ENCODE measurements at places on chromosomes 4 and X.

DNA sequence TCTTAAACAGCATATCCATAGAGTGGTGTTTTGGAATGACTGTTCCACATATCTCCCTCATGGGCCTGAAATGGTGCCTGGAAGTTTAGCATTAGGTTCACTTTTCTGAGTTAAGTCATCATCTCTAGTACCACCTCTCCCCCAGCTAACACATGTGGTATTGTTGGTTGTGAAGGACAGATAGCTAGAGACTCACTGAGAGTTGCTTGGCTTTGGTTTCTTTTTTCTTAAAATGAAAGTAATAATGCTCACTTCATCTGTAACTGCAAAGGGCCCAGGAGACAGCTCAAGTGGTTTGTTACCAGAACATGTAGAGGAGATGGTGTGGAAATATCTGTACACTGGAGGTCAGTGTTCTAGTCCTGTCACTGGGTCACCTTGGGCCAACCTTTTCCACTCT is 90.9 kb downstream of the EFNB1 start:
- no peak for DNase-seq

- DNase-seq, result no peak
Measured at GRCh38 chr4:95761426-95761825, 78.5 kb upstream of the PDHA2 start.

GRCh38 chrX:67328476-67328875 is 215.3 kb upstream of the AR start:
- DNase-seq, result no peak

DNA sequence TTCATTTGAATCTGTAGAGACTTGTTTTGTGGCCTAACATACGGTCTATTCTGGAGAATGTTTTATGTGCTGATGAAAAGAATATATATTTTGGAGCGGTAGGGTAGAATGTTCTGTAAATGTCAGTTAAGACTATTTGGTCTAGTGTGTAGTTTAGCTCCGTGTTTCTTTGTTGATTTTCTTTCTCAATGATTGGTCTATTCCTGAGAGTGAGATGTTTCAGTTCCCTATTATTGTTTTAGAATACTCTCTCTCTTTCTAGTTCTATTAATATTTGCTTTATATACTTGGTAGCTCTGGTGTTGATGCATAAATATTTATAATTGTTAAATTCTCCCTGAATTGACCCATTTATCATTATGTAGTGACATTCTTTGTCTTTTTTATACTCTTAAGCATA is 236.5 kb downstream of the GLUD2 start:
- no peak for DNase-seq

DNA sequence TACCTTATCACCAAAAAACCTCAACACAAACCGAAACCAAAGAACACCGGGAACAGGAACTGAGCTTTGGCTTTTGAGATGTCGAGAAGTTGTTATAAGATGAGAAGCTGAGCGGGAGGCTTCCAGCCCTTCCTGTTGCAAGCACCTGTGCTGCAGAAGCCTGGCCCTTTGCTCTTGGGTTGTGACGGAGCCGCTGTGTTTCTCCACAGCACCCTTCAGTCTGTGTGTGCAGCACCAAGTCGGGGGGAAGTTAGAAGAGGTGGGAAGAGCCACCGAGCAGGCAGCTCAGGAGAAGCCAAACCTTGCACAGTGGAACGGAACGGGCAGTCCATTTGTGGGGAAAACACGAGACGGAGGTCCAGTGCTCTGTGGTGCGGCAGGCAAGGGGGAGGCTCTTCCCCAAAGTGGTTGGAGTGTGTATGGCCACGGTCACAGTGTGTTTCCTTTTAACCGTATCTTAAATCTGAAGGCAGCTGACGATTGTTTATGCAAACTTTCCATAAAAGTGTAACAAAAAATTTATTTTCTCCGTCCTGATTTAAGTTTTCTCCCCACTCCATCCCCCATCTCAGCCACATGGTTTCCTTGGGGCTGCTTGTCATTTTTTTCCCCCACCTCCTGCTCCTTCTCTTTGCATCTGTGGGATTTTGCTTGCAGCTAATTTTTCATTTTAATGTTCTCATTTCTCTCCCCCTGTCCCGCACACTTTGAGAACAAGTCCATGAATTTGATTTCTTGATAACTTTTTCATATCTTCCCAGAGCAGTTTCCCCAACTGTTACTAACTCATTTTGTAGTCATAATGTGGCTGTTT is 123.7 kb downstream of the STOX2 start:
- DNase-seq, result no peak

DNA sequence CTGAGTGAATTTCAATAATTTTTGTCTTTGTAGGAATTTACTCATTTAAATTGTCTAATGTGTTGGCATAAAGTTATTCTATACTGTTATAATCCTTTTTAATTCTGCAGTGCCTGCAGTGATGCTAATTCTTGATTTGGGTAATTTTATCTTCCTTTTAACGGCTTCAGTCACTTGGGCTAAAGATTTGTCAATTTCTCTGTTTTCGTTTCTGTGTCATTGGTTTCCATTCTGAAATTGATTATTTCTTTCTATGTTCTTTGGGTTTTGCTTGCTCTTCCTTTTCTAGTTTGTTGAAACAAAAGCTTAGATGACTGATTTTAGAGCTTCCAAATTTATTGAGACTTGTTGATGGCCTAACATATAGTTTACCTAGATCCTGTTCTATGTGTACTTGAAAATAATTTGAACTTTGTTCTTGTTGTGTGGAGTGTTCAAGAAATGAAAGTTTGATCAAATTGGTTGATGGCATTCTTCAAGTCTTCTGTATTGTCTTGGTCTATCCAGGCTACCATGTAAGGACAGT is 89.4 kb downstream of the TNIP2 start:
- DNase-seq, result no peak

GRCh38 chrX:136647677-136648360 is at the start of gene CD40LG:
Gene CD40LG (plus strand): TSS chrX:136648158. CDS start chrX:136648249, 91 bp downstream.
- no peak for DNase-seq

GRCh38 chrX:48939524-48940228 is 17.7 kb downstream of the OTUD5 start:
- no peak for DNase-seq

GRCh38 chrX:109481986-109482385 is at the start of gene GUCY2F:
Gene GUCY2F (minus strand): TSS chrX:109482086. CDS start chrX:109475936, 6,150 bp downstream.
- no peak for DNase-seq

- no peak for DNase-seq
Measured at GRCh38 chr4:155032521-155033229, 175.8 kb upstream of the NPY2R start.

DNA sequence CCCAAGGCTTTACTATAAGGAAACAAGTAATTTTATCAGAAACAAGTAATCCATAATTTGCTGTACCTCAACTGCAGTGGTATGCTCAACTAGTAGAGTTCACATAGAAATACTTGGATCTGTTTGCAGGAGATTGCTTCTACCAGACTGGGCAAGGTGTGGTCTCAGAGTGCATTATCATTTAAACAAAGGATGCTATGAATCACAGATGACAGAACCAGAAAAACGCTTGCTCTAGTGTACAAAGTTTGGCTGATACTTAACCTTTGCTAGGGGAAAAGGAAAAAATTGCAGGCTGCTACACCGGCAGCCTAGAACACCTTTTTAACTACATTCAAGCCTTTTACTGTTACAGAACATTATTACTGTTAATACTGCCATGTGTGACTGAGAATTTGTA is 97.1 kb downstream of the ENOX2 start:
- no peak for DNase-seq

DNA sequence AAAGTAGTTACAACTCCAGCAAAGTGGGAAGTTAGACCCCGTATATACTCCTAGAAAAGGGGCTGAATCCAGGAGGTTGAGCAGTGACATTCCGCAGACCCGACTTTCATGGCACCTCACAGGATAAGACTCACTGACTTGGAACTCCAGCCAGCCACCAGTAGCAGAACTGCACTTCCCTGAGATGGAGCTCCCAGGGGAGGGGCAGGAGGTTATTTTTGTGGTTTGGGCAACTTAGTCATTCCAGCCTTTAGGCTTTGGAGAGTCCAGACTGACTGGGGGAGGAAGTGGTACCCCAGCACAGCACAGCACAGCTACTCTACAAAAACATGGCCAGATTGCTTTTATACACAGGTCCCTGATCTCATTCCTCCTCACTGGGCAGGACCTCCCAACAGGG is 319.1 kb downstream of the PCDH19 start:
- DNase-seq, result no peak

- no peak for DNase-seq
Measured at GRCh38 chr4:112852601-112853000, 196.9 kb upstream of the ANK2 start.

- no peak for DNase-seq
Measured at GRCh38 chr4:4248885-4249203, 821 bp upstream of the TMEM128 start.

DNA sequence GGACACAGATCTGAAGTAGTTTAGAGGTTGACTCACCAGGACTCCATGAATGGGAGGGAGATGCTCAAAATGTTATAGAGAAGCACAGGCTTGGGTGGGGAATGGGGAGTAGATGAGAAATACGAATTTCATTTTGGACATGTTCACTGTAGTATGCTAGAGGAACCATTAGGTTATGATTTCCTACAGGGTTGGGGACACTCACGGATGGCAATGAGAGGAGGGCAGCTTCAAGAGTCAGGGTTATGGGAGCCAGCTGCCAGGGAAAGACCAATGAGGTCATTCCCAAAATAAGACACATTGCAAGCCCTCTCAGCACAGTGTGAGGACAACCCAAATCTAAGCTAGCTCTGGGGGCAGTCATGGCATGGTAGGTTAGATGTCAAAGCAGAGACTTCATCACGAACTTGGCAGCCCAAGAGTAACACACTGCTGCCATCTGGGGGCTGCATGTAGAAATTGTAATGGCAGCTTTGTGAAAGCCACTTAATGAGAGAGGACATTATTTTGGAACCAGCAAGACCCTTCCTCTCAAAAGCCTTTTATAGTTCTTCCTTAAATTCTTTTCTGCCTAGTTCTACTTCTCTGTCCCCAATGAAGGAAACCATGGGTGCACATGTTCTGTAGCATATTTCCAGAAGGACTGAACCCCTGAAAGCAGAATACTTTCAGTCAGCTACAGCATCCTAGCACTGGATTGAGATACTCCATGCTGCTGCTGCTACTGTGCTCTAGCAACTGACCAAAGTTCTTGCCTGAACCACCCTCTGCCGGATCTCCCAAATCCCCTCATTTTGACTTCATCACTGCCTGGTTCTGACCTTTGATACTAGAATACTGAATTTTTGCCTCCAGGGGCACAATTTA is 16.2 kb upstream of the ZCCHC12 start:
- peak; percentile 30 for DNase-seq

GRCh38 chrX:123186801-123187200 is 2.7 kb downstream of the GRIA3 start:
- no peak for DNase-seq

GRCh38 chrX:41723826-41724225 is at the start of gene GPR82:
Gene GPR82 (plus strand): TSS chrX:41724181. CDS start chrX:41727027, 2,846 bp downstream.
- DNase-seq, result no peak

DNA sequence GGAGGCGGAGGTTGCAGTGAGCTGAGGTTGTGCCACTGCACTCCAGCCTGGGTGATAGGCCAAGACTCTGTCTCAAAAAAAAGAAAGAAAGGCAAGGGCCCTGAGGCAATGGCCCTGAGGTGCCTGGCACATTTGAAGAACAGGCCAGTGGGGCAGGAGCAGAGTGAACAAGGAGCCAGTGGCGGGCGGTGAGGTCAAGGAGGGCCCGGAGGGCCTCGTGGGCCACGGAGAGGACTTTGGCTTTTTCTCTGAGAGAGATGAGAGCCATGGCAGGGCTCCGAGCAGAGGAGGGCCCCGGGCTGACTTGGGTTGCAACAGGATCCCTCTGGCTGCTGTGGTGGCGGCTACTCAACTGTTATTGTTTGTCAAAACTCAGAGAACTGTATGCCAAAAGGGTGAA is 13.3 kb downstream of the FTSJ1 start:
- no peak for DNase-seq

GRCh38 chr4:149999485-150000074 is 78.7 kb upstream of the DCLK2 start:
- DNase-seq, result peak; percentile 36

DNA sequence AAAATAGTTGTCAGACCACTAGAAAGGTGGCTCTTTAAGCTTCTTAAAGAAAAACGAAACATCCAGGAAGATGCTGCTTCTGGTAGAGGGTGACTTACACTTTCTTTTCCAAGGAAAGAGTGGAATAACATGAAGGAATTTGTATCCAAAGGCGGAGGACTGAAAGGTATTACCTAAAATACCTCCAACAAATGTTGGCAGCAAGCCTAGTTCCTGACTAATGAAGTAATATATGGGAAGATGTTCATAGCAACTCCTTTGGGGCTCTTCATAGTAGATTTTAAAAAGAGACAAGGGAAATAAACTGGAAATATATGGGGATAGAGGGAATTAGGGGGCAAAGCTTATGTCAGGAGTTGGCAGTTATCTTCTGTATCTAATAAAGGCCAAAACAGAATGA is 116.2 kb downstream of the AASDH start:
- no peak for DNase-seq

DNA sequence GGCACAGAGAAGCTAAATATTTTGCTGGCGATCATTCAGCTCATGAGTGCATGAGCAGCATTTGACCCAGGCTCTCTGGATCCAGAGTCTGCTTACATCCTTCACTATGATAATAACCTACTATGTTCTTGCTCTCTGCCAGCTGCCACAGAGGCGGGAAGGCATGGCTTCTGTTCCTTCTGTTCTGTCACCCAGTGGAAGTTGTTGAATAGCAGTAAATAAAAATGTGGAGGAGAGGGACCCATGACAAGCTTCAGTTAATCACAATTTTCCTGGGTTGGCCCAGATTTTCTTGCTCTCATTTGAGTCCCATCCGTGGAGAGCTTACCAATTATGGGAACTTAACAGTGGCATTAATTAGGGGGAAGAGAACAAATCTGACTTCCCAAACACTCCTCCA is 250.1 kb upstream of the NOCT start:
- DNase-seq, result no peak

- no peak for DNase-seq
Measured at GRCh38 chr4:66182636-66183035, 512.3 kb upstream of the EPHA5 start.

DNA sequence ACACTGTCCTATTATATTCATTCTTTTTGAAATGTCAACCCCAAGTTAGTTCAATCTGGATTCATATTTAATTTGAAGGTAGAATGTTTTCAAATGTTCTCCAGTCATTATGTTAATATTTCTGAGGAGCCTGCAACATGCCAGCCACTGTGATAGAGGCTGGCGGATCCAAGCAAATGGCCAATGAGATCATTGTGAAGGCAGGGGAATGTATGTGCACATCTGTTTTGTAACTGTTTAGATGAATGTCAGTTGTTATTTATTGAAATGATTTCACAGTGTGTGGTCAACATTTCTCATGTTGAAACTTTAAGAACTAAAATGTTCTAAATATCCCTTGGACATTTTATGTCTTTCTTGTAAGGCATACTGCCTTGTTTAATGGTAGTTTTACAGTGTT is 1.6 kb downstream of the CXCL1 start:
- DNase-seq, result no peak

DNA sequence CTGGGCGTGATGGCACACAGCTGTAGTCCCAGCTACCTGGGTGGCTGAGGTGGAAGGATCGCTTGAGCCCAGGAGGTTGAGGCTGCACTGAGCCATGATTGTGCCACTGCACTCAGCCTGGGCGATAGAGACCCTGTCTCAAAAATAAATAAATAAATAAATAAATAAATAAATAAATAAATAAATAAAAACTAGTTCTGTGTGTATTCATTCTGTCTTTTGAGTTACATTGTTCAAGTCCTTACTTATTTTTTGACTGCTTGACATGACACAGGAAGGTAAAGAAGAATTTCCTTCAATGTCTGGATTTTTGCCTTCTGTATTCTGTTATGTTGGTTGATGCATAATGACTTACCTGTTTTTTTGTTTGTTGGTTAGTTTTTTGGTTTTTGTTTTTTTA is 2.2 kb upstream of the NAA10 start:
- no peak for DNase-seq
